ENCODE measurements at places on chromosomes 11 and 22.

DNA sequence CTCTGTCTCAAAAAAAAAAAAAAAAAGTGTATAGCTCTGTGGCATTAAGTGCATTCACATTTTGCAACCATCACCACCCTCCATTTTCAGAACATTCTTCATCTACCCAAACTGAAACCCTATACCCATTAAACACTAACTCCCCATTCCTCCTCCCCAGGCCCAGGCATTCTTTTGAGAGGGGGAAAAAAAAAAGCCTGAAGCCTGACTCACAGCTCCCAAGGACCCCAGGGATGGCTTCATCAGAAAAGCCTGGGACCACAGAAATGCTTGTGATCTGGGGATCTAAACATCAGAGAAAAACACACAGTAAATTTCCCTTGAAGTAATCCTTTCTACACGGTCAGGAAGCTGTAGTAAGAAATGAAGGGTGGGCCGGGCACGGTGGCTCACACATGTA is 10.7 kb upstream of the GTSE1 start:
- no peak for DNase-seq

GRCh38 chr11:61507012-61507768 is 1.4 kb upstream of the LRRC10B start:
- no peak for DNase-seq

DNA sequence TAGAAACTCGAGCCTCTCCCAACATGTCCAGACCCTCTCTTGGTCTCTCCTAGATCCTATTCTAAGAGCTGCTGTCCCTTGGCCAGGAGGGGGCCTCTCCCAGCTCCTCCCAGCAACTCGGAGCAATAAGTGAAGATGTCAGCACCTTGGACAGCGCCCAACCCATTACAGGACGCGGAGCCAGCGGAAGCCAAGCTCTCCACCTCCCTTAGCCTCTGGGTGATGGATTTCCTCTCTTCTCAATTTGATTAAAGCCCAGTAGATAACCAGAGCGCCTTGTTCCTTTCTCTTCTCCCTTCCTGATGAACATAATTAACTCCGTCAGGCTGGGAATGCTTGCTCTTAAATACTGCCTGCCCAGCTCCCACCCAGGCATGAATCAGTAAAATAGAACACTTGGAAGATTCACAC is 26.2 kb upstream of the TPBGL start:
- peak; percentile 70 for DNase-seq

- DNase-seq, result no peak
Measured at GRCh38 chr11:28026634-28027290, 81.2 kb downstream of the KIF18A start.

DNA sequence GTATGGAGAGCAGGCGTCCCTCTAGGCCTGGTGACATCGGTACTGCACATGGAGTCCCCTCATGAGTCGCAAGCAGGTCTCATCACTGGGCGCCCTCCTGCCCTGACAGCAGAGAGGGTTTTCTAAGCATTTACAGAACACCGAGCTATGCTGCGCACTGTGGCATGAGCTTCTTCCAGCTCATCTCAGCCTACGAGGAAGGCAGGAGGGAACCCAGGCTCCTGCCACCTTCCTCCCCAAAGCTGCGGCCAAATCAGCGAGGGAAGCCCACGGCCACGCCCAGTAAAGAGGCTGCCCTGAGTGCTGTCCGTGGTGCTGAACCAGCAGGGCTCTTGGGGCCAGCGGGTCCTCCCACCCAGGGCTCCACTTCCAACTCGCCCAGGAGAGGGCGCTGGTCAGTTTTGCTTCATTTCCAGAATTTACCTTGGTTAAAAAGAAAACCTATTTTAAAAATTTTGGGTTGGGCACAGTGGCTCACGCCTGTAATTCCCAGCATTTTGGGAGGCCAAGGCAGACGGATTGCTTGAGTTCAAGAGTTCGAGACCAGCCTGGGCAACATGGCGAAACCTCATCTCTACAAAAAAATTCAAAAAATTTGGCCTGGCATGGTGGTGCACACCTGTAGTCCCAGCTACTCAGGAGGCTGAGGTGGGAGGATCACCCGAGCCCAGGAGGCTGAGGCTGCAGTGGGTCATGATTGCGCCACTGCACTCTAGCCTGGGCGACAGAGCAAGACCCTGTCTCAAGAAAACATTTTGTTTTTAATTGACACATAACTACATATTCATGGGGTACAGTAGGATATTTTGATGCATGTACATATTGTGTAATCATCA is 34.2 kb downstream of the PHF21B start:
- peak; percentile 6 for DNase-seq
